ENCODE measurements at places on chromosomes 1 and 21.

DNA sequence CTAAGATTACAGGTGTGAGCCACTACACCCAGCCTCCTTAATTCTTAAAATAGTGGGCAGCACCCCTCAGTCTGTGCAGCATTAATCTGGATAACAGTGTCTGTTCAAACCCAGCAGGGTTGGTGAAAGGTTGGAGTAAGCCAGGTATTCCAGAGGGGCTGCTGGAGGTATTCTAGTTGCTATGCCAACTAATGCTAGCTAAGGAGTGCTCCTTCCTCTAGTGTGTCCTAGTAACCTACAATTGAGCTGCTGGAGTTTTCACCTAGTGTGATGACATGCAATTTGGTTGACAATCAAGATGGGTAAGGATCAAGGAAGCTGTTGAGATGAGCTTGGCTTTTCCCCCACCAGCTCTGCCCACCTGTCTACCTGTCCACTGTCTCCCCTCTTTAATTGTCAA is 100.2 kb upstream of the IPO9 start:
- no peak for DNase-seq

- peak; percentile 47 for DNase-seq
Measured at GRCh38 chr1:4656533-4657140, 2.2 kb downstream of the AJAP1 start.

GRCh38 chr21:44817506-44817880 is 369 bp downstream of the SUMO3 start:
- peak; percentile 94 for DNase-seq

- DNase-seq: no peak
Measured at GRCh38 chr1:82321794-82322193, 521.1 kb downstream of the ADGRL2 start.

DNA sequence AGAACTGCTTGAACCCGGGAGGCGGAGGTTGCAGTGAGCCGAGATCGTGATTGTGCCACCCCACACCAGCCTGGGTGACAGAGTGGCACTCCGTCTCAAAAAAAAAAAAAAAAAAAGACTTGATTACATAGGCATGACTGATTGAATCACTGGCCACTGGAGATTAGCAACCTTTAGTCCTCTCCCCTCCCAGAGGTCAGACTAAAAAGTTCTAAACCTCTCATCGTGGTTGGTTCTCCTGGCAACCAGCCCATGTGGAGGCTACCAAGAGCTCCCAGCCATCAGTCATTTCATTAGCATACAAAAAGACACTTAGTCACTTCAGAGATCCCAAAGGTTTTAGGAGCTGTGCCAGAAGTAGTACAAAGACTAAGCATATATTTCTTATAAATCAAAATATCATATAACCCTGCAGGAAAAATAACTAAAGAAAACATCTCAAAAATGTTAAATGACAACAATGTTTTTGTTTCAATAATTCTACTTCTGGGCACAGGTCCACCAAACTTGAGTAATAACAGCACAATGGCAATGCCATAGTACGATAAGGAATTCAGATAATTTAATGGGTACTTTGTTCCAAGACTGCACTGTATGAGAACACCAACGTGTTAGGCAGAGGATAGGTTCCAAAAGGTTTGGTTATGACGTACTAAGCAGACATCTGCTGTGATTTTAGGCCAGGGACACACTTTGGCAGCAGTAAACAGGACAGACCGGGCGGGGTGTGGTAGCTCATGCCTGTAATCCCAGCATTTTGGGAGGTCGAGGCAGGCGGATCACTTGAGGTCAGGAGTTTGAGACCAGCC is 18.1 kb downstream of the USP48 start:
- DNase-seq: no peak

DNA sequence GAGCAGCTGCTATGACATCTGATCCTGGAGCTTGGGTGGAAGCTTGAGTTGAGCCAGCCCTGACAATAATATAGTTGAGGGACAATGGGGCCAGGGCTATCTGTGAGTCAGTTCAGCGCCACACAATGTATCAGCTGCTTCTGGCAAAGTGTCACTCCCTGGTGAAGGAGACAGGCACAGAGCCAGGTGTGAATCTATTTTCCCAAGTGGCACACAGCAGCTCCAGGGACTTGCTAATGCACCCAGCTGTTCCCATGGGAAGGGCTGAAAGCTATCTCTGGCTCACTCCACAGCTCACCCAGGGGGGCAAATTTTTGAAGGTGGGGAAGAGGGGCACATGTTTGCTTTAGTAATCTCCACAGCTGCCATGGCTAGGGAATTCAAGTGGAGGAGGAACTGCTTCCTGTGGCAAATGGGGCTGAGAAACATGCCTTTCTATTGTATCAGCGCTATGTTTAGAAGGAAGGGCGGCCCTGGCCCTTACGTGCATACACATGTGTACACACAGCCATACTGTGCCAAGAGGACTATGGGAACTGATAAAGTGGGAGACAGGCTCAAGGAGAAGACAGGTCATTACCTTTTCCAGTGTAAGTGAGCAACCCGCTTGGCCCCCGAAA is 2.2 kb downstream of the CYB5R1 start:
- DNase-seq: no peak

GRCh38 chr1:207996636-207997035 is 85.7 kb upstream of the CD34 start:
- DNase-seq: no peak

- DNase-seq: no peak
Measured at GRCh38 chr1:201692555-201693394, 136.2 kb upstream of the IPO9 start.

DNA sequence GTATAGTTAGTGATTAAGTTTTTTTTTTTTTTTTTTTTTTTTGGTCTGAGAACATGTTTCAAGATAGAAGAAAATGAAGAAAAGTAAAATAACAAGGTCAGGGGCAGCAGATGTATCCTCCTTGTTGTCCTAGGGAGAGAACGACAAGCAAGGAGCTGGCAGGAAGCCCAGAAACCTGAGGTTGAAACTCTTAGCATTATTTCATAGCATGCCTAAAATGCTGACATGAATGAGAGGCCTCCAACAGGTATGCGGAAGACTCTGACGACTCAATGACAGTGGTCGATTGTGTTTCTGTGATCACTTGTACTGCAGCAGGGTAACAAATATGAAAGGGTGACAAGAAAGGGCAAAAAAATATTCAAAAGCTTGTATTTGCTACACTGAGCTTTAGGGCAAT is 415.9 kb downstream of the PLA2G4A start:
- DNase-seq: peak; percentile 53
